ENCODE measurements at places on chromosomes 1 and 21. TPM values are rescaled to one million over a fixed set of nuclear protein-coding genes. Genes with fewer than 3 reads are reported as not detected.

DNA sequence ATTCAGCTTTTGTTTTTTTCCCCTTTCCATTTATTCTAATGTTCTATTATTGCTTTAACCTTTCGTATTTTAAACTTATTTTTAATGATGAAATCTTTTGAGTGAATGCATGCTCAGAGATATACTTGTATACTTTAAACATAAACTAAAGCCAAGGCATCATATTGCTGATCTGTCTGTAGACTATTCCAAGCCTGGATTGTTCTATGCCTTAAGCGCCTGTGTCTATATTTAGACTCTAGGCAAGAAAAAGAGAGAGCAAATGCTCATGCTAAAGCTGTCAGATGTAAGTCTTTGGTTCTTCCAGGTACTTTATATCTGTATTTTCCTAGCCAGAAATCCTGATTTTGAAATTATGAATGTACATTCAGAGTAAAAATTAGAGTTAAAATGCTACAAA is 14.4 kb downstream of the SH3GLB1 start:
- DNase-seq, result no peak

- DNase-seq, result no peak
Measured at GRCh38 chr1:60950224-60951063, 131.9 kb upstream of the NFIA start.

- no peak for DNase-seq
Measured at GRCh38 chr1:1788646-1789431, 10.6 kb upstream of the NADK start.

SYT14 gene
- polyA plus RNA-seq, result 0.29 TPM

LDLRAP1 gene
- polyA plus RNA-seq, result 11.6 TPM

DNA sequence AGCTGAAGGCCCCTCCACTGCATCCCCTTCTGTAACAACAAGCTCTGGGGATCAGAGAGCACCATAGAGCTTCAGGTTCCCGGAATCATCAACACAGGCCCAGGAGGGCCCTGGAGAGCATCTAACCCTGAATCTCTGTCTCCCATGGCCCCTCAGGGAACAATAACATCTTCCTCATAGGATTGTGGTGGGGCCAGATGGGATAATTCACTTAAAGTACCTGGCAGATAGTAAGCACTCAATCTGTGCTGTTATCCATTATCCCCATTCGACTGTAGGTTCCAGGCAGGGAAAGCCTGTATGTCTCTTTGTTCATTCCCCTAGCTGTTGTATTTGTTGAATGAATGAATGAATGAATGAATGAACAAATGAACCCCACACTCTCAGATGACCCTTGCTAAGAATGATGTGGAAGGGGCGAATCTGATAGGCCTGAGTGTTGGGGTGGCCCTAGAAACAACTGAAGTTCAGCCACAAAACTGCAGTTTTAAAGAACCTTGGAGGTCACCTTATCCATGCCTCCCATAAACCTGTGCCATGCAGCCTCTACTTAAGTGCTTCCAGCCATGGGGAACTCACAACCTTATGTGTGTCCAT is 14.5 kb downstream of the LAPTM5 start:
- DNase-seq, result no peak

DNA sequence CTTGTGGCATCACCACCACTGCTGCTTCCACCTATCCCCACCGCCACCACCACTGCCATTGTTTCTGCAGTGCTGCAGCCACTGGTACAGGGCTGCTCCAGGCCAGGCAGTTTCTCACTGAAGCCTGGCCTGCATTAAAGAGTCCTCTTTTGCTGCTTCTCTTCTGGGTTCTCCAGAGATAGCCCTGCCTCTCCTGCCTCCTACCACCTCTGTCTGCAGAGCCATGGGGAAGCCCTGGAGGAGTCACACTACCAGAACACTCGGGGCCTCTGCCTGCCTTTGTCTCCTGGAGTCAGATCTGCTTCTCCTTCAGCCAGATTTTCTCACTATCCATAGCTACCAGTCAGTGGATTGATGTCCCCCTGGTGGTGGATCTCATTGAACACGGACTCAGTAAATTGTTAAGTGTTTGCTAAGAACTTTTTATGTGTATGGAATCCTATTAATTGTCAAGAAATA is 37.7 kb upstream of the DDAH1 start:
- peak; percentile 45 for DNase-seq

S100A7 gene
- not detected for polyA plus RNA-seq

DNA sequence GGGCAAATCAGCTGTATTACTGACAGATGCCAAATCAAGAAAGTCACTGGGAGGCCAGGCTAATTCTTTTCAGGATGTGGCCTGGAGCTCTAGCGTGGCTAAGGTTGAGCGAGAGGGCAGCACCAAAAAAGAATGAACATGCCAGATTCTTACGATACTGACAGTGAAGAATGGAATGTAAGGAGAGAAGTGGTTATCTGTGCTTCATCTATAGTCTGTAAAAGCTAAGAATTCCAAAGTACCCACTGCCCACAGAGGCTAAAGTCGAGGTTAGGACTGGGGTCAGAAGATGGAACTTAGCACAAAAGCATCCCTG is 32.7 kb downstream of the TFAP2E start:
- no peak for DNase-seq

DNA sequence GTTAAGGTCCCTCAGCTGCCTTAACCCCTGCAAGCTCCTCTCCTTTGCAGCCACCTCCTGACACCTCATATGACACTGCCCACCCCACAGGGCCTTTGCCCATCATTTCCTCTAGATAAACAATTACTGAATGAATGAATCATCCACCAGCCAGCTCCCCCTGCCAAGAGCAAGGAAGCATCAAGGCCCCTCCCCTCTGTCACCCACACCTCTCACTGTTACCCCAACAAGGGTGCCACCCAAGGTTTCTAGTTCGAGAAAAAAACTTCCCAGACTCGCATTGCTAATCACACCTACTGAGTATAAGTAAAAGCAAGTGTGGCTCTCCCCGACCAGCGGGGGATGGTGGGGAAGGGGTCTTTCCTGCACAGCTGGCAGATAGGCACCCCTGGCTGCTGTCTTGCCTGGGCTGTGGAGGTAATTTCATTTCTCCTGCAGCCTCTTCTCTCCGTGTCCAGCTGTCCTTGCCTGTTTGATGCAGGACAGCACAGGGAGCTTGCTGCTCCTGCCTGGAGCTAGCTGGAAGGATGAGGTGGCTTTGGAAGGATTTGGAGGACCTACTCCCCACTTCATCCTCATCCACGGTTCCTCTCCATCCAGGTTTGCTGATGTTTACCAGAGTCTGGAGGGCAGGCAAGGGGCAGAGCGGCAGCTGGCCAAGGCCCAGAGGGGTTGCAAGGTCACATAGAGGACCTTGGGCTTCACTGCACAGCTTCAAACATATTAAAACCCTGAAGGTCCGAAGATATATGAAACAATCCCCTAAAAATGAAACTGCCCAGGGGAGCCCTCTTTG is 33.1 kb upstream of the LBR start:
- no peak for DNase-seq

- no peak for DNase-seq
Measured at GRCh38 chr1:184947497-184948256, 26.6 kb downstream of the NIBAN1 start.

TSACC gene
- polyA plus RNA-seq, result 0.30 TPM

SH3BGR gene
- polyA plus RNA-seq, result 5.8 TPM

DNA sequence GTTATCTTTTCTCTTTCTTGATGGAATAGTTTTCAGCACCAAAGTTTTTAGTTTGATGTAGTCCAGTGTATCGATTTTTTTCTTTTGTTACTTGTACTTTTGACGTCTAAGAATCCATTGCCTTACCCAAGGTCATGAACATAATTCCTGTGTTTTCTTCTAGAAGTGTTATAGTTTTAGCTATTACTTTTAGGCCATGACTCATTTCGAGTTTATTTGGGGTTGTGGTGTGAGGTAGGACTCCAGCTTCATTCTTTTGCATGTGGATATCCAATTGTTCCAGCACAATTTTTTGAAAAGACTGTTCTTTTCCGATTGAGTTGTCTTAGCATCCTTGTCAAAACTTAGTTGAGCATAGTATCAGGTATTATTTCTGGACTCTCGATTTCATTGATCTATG is 79.4 kb upstream of the SELENON start:
- DNase-seq, result no peak

DNA sequence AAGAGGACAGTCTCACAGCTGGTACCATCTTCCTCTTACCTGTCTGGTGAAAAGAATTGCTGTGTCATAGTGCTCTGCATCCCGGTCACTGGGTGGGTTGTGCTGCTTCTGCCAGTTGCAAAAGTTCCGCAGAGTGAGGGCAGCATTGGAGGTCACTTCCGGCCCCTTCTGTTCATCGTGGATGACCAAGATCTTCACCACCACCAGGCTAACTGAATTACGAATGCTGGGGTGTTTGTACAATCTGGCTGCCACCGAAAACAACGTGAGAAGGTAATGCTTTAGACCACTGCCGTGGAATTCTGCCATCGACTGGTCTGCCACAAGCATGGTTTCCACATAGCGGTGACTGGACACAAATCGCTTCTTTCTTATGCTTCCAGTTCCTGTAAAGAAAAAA is 2.9 kb downstream of the ADAMTS1 start:
- DNase-seq, result no peak

DNA sequence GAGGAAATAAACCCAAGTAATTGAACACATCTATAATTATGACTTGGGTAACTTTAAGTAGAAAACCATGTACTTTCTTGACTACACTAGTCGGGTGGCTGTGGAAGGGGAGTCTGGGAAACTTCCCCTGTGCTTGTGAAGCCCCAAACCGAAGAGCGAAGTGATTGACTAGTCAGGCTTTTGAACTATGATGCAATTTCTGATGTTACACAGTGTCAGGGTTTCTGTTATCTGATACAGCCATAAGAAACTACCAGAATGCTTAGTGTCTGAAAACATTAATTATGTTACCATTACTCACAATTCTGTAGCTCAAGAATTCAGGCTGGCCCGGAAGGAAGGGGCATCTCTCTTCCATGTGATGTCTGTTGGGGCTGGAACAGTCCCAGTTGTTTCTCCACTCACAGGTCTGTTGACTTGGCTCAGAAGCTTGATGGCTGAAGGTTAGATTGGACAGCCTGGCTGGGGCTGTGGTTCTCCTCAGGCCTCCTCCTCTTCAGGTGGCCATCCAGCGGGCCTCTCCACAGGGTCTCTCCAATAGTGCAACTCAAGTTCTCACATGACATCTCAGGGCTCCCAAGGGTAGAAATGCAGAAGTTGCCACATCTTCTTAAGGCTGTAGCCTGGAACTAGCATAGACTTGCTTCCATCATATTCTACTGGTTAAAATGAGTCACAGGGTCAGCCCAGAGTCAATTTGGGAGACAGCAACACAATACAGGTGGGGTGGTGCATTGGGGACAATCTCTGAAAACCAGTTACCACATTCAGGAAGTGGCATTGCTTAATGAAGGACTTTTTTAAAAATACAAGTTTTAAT is 8.3 kb upstream of the C8B start:
- DNase-seq, result no peak

- DNase-seq, result no peak
Measured at GRCh38 chr1:222926566-222926965, 111.7 kb downstream of the DISP1 start.

- no peak for DNase-seq
Measured at GRCh38 chr1:167013108-167013929, 24.2 kb downstream of the MAEL start.

C8B gene
- not detected for polyA plus RNA-seq

KRTAP22-2 gene
- not detected for polyA plus RNA-seq

Measured in left renal pelvis (tissue), 4 donors.